ENCODE measurements at places on chromosomes 13 and 19.

GRCh38 chr13:26378116-26378515, 124.2 kb downstream of the CDK8 start:
- DNase-seq = no peak

DNA sequence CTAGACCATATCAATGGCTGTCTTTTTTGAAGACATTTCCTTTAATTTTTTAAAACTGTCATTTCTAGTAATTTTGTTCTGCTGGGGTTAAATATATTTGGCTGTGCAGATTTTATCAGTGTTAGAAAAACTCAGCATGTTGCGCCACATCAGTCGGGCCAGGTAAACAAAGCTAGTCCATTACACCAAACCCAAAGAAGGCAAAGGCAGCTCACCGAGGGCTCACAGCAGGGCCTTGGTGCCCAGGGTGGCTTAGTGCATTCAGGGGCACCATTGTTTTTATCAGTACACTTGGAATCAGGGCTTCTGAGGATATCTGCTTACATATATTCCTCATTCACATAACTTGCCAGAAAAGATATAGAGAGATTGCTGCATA, 22.2 kb downstream of the SPATA13 start:
- no peak for DNase-seq

- DNase-seq = no peak
Measured at GRCh38 chr19:16023146-16023915, 53.0 kb upstream of the TPM4 start.

- DNase-seq = no peak
Measured at GRCh38 chr19:6577476-6578125, 13.3 kb downstream of the CD70 start.

- no peak for DNase-seq
Measured at GRCh38 chr19:13920524-13920923, 14.5 kb downstream of the CC2D1A start.

GRCh38 chr13:36813225-36813624, 5.8 kb upstream of the RFXAP start:
- DNase-seq = no peak

DNA sequence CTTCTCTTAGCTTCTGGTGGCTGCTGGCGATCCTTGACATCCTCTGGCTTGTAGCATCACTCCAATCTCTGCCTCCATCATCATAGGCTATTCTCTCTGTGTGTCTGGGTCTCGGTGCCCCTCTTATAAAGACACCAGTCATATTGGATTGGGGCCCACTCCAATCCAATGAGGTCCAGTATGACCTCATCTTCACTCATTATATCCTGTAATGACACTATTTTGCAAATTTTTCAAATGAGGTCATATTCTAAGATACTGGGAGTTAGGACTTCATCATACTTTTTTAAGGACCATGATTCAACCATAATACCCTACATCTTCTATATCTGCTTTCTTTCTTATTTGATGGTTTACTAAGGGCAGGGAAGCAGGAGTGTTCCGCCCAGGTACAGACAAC, 12.0 kb upstream of the SLC46A3 start:
- no peak for DNase-seq

DNA sequence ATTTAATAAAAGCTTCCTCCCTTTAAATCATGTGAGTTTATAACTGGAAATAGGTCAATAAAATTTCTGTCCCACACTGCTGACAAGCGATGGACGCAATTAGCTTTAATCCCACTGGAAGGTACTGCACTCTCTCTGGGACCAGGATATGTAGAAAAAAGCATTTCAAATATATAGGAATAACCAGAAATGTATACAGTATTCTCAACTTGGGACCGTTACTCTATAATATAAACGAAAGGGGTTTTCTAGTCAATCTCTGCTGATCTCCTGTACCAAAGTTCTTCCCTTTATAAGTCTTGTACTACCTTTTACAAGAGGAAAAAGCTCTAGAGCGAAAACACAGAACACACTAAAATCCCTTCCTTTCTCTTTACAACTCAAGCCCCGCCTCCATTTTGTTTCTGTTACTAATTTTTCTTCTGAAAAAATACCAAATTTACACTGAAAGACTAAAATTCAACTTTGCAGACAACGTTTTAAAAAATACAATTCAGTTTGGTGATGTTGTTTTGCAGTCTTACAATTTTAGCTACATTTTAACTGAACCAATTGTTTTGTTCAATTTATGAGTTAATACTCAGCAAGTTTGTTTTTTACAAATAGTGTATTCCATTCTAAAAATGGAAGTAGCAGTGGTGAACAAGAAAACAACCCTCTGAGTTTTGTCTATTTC, 1.7 kb upstream of the USPL1 start:
- DNase-seq = no peak

GRCh38 chr13:111483621-111483987, 163.2 kb downstream of the TEX29 start:
- no peak for DNase-seq

GRCh38 chr13:73401769-73402168, 343.0 kb downstream of the KLF5 start:
- DNase-seq = no peak

DNA sequence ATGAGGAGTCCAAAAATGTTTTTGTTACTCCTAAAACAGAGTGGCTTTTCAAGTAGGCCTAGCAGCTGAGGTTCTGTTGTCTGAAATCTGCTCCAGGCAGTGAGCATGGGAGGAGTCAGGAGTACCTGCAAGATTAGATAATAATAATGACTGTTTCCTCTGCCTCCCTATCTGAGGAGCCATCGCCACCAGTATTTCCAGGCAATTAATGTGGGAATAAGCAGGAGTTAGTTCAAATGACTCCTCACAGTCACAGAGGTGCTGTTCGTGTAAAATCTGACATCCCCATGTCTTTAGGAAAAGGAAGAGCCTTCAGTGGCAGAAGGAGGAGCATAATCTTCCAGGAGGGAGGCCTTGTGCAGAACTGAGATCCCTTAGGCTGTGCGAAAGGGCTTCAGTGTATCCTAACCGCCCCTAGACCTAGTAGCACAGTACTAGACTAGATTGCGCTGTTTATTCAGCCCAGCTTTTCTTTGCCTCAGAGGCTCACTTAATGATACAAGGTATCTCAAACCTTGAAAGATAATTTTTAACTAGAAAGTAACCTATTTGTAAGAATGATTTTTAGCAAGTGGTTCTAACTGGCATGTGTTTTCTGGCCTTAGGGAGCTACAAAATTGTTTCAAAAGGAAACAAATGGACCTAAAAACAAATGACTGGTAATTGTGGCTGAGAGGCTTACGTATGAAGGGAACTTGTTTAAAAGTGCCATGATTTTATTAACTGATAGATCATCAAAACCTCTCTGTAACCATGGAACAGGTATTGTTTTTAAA, 49.0 kb downstream of the FREM2 start:
- no peak for DNase-seq

DNA sequence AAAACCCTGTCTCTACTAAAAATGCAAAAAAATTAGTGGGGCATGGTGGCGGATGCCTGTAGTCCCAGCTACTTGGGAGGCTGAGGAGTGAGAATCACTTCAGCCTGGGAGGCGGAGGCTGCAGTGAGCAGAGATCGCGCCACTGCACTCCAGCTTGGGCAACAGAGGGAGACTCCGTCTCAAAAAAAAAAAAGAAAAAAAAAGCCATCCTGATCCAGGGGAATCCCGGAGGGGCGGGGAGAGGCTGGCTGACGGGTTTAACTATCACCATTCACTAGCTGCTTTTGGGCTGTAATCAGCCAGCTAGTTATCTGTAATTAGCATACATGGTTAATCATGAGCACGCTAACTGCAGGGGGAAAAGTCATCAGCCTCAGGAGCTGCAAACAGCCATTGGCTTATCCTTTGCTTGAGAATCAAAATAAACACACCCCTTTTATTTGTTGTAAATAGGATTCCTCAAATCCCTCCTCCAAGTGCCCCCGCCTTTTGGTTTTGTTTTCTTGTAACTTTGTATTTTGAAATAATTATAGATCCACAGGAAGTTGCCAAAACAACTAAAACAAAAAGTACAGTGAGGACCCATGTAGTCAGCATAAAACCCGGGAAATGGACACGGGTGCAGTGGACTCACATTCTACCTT, 9.6 kb downstream of the FSD1 start:
- no peak for DNase-seq

Data from activated CD4-positive, alpha-beta T cell treated with anti-CD3 and anti-CD28 coated beads, Interleukin-2, amount 50 U/mL, for 48 hours (primary cell).